Osteocyte (in vitro differentiated cells): ENCODE measurements at places on chromosomes 7 and 10. TPM values are rescaled to one million over a fixed set of nuclear protein-coding genes. Genes with fewer than 3 reads are reported as not detected.
A peak's percentile ranks its signal among the peaks of the same experiment; 100 is the strongest.

DNA sequence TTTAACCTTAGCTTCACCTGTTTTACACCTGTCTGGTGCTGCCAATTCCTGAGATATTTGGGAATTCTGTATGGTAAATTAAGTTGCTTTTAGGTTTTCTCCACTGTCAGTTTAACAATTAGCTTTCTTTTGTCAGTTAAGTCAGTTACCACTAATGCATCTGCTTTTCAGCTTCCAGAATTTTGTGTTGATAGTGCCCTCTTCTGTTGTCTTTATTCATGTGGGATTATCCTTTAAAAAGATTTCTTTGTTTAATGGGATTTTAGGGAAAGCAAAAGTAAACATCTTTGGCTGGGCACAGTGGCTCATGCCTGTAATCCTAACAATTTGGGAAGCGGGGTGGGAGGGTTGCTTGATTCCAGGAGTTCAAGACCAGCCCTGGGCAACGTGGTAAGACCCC is 8.1 kb downstream of the TFAM start:
- no peak overlapping the region for H3K4me3 ChIP-seq
- H3K27me3 ChIP-seq, result no peaks in the 10 kb centered on the region
- DNase-seq, result no peak
- H3K27ac ChIP-seq, result no peak overlapping the region

DNA sequence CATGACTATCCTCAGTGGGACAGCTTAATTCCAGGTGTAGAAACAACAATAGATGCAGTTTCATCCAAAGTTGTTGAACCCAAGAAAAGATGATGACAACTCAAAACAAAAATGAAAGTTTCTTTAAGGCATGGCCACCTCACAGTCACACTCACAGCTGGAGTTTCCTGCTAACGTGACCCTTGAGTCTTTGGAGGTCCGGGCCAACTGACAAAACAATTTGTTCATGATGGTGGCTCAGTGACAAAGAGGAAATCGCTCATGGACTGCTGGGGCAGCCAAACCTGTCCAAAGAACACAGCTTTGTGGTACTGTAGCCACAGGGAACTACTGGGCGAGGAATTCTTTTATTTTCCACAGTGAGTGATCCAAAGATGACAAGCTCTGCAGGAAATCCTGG is 96.0 kb upstream of the JCAD start:
- H3K27ac ChIP-seq, result peak overlapping the region; percentile 58
- no peaks in the 10 kb centered on the region for H3K27me3 ChIP-seq
- peaks cover 28% of the 10 kb centered on the region for H3K4me1 ChIP-seq
- H3K4me3 ChIP-seq, result no peak overlapping the region
- H3K36me3 ChIP-seq, result no peaks in the 10 kb centered on the region

Gene CPN1
- not detected in 2 replicates for total RNA-seq

- H3K27me3 ChIP-seq, result no peaks in the 10 kb centered on the region
- peaks cover 8% of the 10 kb centered on the region for H3K36me3 ChIP-seq
- H3K4me1 ChIP-seq, result peaks cover 22% of the 10 kb centered on the region
These were observed 1.4 kb downstream of the CCNJ start for GRCh38 chr10:96044736-96045135.

DNA sequence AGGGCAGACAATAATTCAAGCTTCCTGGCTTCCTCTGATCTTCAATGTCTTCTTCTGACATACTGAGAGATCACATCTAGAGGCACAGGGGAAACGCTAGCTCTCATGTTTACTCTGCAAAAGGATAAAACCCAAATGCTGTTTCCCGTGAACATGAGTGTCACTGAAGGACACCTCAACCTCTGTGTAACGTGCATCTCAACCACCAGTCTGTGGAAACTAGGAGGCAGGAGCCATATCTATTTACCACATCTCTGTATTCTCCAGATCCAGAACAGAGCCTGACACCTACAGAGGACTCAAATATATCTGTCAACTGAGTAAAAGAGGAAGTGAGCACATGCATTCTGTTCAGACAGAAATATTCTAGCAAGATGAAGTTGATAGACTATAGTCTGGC is 140.3 kb upstream of the TARP start:
- DNase-seq, result no peak
- H3K4me3 ChIP-seq, result no peak overlapping the region
- no peaks in the 10 kb centered on the region for H3K27me3 ChIP-seq
- no peaks in the 10 kb centered on the region for H3K36me3 ChIP-seq
- no peak overlapping the region for H3K27ac ChIP-seq

DNA sequence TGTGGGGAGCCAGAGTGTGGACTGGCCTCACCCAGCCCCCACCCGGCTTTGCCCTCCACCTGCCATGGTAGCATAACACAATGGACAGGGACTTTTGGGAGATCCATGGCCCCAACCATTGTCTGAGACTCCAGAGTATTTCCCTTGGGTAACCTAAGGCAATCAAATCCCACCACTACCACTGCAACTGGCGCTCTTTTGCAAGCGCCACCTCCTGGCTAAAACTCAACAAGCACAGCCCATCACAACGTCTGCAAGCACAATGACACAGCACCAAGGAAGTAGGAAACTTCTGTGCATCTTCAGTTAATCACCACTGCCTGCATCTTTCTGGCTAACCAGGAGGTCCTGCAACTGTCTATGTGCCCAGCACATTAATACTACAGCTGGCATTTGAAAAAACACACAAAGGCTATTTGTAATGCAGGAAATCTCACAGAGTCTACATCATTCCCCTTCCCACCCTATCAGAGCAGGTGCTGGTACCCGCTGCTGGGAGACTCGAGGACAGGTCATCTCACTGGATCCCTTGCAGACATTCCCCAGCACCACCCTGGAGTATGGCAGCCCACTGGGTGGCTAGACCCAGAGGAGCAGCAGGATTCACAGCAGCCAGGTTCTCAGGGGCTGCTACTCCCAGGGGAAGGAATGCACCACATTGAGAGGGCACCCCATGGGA is 27.7 kb downstream of the ANKRD26 start:
- no peak overlapping the region for H3K27ac ChIP-seq
- no peaks in the 10 kb centered on the region for H3K27me3 ChIP-seq
- H3K4me1 ChIP-seq, result no peaks in the 10 kb centered on the region
